ENCODE measurements at places on chromosomes 7 and 10.
A peak's percentile ranks its signal among the peaks of the same experiment; 100 is the strongest.

DNA sequence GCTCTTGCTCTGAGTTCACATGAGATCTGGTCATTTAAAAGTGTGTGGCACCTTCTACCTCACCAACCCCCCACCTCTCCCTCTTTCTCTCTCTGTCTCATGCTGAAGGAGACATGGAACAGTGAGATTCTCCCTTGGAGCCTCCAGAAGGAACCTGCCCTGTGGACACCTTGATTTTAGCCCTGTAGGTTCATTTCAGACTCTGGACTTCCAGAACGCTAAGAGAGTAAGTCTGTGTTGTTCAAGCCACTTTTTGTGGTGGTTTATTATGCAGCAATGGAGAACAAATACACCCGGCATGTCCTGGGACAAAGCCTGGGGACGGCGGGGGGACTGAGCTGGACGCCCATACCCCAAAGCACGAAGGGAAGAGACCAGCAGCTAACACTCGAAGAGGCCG lies 20.7 kb upstream of the GIMAP8 start:
- DNase-seq, result no peak

DNA sequence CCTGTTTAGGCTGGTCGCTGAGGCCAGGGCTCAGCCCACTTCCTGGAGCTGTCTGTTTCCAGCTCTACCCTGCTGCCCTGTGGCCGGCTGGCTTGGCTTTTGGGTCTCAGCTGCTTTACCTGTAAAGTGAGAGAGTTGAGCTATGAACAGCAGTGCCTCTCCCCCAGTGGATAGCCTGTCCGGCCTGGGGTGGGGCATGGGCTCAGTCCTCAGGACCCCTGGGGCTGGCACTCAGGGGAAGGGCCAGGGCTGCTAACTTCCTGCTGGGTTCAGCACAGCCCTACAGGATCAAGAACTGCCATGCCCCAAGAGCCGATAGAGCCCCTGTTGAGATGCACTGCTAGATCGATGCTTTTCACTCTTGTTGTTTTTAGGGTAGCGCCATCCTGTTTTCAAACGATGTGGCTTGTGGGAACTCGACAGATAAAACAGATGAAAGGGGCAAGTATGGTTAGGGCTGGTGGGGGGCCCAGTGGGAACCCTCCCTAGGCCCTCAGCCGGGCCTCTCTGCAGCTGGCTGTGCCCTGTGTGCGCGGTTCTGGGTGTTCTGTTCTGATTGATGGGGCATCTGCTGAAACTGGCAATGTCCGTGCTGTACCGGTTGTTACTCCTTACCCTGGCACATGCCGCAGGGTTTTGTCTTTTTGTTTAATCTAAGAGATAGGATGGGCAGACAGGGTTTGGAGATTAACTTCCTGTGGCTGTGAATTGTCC lies 10.0 kb upstream of the SFRP5 start:
- no peak for DNase-seq

GRCh38 chr7:139943401-139943800 lies 114.3 kb downstream of the TBXAS1 start:
- DNase-seq, result no peak

- no peak for DNase-seq
Measured at GRCh38 chr7:132295175-132295574, 281.1 kb downstream of the PLXNA4 start.

GRCh38 chr10:8790390-8790789 lies 735.9 kb downstream of the GATA3 start:
- DNase-seq, result no peak

- no peak for DNase-seq
Measured at GRCh38 chr7:107946451-107946850, 55.5 kb downstream of the DLD start.

GRCh38 chr7:131555552-131556052 lies 826 bp downstream of the PODXL start:
- DNase-seq, result no peak

DNA sequence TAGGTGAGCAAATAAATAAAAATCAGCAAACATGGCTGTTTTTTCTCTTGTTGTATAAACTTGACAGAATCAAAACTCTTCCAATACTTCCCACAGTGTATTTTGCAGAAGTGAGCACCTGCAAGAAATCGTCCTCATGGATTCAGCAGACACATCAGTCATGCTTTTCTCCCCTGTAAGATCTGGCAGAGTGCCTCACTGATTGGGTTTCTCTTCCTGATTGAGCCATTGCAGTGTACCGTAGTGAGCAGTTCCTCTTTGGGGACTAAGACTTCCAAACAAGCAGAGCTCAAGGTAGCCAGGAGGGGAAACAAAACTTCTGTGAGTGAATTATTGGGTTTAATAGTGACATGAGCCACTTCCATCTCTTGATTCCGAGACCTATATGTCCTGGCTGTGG lies 2.2 kb upstream of the CCDC3 start:
- peak; percentile 33 for DNase-seq

GRCh38 chr7:3107889-3108570 lies 64.4 kb upstream of the CARD11 start:
- no peak for DNase-seq

DNA sequence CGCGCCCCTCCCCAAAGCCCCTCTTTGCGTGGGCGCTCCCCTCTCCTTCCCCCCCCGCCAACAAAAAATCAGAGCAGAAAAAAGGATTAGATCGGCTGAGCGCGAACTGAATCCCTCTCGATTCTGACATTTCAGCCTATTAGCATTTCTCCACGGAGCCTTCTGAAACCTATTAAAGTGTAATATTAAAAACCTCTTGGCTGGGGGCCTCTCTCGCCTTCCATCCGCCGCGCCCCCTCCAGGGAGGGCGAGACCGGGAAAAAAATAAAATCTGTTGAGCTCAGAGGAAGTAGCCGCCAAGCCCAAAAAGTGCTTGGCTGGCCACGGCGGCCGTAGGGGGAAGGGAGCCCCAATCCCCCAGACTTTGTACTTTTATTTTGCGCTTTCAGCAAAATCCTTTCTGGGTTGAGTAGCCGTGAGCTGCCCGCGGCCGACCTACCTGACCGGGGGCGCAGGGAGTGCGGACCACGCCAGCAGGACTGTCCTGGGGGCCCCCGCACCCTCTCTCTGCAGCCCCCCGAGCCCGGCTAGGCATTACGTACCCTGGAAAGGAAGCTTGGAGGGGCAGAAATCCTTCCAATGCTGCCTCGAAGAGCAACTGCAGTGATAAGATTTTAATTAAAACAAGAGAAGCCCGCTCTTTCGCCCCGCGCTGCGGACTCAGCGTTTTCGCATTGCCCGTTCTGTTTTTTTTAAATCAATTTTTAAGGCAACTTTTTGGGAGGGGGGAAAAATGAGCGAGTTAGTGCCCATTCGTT lies 1.3 kb upstream of the TNRC18 start:
- peak; percentile 60 for DNase-seq

DNA sequence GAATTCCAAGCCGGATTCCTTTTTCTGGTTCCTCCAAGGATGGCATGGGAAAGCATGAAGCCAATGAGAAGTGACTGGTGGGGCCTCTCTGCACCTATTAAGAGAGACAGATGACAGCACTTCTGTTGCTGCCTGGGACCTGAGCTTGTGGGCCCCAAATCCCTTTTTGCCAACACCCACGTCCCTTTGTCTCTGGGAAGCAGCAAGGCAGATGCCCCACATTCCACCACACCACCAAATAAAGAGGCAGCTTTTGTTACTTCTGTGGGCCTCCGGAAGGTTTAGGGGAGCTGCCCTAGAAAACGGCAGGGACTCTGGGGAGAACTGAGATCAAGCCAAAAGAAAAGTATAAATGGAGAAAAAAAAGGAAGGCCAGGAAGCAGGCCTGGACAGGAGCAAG lies 3.4 kb downstream of the CCDC136 start:
- DNase-seq, result no peak

DNA sequence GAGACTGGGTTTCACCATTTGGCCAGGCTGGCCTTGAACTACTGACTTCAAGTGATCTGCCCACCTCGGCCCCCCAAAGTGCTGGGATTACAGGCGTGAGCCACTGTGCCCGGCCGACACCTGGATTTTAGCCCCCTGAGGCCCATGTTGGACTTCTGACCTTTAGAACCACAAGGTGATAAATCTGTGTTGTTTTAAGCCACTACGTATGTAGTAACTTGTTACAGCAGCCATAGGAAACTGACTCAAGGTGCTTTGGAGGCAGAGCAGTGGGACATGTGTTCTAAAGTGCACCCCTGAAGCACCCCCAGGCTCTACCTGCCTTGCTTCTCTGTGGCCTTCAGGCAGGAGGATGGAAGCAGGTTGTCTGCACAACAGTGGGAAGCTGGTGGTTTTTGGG lies 128.4 kb downstream of the CDH23 start:
- DNase-seq, result no peak

DNA sequence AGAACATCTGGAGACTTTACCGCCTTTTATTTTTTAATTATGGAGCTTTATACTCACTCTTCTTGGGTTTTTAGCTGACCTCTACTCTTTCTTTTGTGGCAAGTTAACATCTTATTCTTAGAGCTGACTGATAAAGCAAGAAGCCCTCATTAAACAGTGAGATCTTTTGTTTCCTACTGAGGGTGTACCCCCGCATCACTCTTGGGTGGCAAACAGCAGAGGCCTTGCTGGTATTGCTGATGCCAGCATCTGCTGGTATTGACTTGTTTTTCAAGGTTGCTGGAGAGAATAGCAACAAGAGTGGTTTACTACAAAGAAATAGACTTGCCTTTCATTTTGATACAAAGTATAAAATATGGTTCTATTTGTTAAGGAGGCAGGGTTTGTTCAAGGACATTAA lies 154.7 kb downstream of the ARID5B start:
- DNase-seq, result no peak

- no peak for DNase-seq
Measured at GRCh38 chr10:71472466-71472865, 75.7 kb downstream of the CDH23 start.

DNA sequence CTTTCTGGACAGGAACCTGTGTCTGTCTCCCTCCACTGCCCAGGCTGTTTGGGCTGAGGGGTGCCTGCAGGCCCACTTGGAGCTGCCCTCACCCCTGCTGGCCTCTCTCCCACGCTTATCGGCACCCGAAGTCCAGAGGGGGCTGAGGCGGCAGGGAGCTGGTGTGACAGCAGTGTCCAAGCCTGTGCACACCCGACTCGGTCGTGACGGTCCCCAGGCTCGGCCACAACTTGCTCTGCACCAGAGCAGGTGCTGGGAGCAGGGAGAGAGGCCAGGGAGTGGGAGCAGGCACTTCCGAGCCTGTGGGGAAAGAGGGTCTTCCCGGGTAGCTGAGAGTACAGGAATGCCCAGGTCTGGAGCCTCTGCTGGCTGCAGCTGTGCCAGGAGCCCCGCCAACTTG lies 23.0 kb downstream of the INPP5F start:
- no peak for DNase-seq

DNA sequence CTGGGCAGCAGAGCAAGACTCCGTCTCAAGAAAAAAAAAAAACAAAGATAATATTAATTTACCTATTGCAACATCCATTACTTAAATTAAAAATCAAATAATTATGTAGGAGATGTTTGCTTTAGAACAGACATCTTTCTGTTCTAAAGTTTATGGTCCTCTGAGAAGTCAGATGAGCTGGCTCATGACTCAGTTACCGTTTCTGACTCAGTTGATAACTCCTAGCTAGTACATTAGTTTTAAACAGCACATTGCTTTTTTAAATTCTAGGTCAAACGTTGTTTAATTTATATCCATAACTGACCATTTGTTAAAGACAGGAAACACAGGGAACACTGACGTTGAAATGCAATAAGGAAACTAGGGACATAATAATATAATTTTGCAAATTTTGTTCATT lies 162.7 kb downstream of the ETV1 start:
- DNase-seq, result no peak

GRCh38 chr7:143406002-143406357 lies 2.7 kb downstream of the EPHA1 start:
- DNase-seq, result no peak

GRCh38 chr7:145729691-145730090 lies 386.9 kb upstream of the CNTNAP2 start:
- no peak for DNase-seq

DNA sequence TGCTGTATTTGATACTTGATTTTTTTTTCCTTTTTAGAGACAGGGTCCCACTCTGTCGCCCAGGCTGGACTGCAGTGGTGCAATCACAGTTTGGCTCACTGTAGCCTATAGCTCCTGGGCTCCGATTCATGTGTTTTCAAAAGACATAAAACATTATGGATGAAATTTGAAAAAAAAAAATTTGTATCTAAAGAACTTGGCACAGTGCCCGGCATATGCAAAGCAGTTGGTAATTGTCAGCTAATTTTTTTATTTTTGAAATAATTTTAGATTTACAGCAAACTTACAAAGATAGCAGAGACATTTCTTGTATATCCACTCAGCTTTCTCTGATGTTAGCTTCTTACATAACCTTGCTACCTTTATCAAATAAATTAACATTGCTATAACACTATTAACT lies 20.3 kb upstream of the SAMD8 start:
- peak; percentile 44 for DNase-seq

- DNase-seq, result no peak
Measured at GRCh38 chr10:109953766-109954165, 30.5 kb upstream of the XPNPEP1 start.

DNA sequence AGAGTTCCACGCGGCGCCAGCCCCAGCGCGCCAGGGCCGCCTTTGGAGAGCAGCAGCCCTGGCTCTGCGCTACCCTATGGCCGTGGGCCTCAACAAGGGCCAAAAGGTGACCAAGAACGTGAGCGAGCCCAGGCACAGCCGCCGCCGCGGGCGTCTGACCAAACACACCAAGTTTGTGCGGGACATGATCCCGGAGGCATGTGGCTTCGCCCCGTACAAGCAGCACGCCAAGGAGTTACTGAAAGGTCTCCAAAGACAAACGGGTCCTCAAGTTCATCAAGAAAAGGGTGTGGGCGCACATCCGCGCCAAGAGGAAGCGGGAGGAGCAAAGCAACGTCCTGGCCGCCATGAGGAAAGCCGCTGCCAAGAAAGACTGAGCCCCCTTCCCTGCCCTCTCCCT lies 144.1 kb downstream of the SRPK2 start:
- no peak for DNase-seq

DNA sequence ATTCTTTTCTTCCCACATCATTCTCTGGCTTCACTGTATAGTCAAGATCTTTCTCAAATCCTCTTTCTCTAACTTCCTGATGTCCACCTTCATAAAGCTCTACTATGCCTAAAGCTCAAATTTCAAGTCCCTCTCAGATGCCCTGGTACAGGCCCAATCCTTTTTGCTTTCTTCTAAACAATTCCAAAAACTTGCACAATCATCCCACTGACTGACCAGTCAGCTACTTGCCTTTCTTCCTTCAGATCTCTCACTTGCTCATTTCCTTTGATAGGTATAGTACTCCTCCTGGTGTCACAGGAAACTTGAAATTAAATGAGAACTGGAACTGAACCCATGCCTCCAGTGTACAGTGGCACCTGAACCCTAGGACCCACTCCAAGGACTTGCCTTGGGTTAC lies 18.2 kb downstream of the SEC31B start:
- DNase-seq, result no peak

GRCh38 chr10:43939389-43939938 lies 290.8 kb upstream of the ZNF32 start:
- DNase-seq, result no peak
